ENCODE measurements at places on chromosomes 12 and 14. TPM values are rescaled to one million over a fixed set of nuclear protein-coding genes. Genes with fewer than 3 reads are reported as not detected.

DNA sequence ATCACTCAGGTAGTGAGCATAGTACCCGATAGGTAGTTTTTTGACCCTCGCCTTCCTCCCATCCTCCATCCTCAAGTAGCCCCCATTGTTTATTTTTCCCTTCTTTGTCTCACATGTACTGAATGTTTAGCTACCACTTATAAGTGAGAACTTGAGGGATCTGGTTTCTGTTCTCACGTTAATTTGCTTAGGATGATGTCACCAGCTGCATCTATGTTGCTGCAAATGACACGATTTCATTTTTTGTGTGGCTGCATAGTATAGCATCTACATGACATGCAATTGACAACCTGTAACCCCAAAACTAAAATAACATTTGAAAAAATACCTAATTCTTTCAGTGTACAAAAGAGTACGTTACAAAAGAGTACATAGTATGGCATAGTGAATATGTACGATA is 254.0 kb upstream of the NOVA1 start:
- no peak for DNase-seq
- H3K27ac ChIP-seq: no peak overlapping the region
- H3K4me3 ChIP-seq: no peak overlapping the region
- H3K27me3 ChIP-seq: no peaks in the 10 kb centered on the region
- no peaks in the 10 kb centered on the region for H3K4me1 ChIP-seq
- no peaks in the 10 kb centered on the region for H3K36me3 ChIP-seq

Gene IKZF4
- total RNA-seq: 7.9 TPM

DNA sequence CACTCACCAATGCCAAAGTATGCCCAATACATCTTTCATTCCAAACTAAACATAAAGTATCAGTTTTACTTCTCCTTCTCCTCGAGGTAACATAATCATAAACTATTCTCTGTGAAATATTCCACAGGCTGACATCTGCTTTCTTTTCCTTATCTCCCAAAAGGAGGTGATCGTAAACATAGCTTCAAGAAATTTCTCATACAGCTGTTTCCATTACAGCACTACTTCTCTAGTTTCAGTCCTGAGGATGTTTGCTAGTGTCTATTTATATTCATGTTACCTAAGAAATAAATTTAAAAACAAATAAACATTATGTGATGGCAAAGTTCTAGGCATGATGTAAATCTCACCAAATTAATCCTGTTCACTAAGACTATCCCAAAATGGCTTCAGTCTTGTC is 90.1 kb upstream of the CPSF6 start:
- H3K4me1 ChIP-seq: no peaks in the 10 kb centered on the region
- no peak for DNase-seq
- no peak overlapping the region for H3K4me3 ChIP-seq
- no peak overlapping the region for H3K27ac ChIP-seq
- no peaks in the 10 kb centered on the region for H3K36me3 ChIP-seq

- no peaks in the 10 kb centered on the region for H3K27me3 ChIP-seq
- H3K4me3 ChIP-seq: no peak overlapping the region
- no peak overlapping the region for H3K27ac ChIP-seq
- H3K36me3 ChIP-seq: no peaks in the 10 kb centered on the region
These were observed 93.2 kb downstream of the CHST11 start for GRCh38 chr12:104549815-104550480.

DNA sequence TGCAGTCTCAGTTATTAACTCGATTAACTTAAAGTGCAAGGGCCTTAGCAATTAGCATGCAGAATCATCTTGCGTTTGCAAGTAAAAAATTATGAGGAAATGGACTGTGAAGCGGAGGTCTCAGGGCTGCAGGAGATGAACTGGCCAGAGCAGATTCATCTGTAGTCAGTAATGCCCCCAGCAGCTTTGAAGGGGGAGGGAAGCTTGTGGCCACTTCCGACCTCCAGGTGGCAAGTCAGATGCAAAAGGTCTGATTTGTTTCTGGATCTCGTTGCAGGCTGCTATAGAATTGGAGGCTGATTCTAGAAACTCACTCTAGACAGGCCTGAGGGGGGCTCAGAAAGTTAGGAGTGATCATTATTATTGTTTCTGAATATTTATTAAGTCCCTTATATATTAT is 107.4 kb upstream of the RGS6 start:
- no peak overlapping the region for H3K4me3 ChIP-seq
- DNase-seq: no peak
- H3K27me3 ChIP-seq: no peaks in the 10 kb centered on the region

- H3K27me3 ChIP-seq: no peaks in the 10 kb centered on the region
- H3K4me1 ChIP-seq: no peaks in the 10 kb centered on the region
- no peaks in the 10 kb centered on the region for H3K36me3 ChIP-seq
- H3K27ac ChIP-seq: no peak overlapping the region
- no peak for DNase-seq
These were observed 263.2 kb downstream of the SEC23A start for GRCh38 chr14:38839694-38840365.

Gene PGF
- total RNA-seq: not detected

DNA sequence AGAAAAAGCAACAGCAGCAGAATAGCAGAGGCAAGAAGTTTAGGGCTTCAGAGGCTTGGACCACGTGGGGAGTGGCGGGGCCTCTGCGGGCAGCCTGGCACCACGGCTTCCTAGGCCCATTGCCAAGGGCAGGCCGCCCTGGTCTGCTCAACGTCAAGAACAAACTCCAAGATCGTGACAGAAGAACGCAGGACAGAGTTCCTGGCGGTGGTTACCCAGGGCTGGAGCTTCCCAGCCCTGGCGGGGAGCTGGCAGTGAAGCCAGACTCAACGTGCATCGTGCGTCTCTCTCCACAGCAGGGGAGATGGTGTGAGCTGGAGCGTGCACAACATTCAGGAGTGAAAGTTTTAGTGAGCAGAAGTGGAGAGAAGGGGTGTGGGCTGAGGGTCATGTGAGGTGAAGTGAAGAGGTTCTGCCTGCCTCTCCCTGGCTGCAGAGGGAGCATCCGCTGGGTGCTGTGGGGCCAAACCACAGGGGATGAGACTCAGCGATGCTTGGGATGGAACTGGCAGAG is 13.9 kb upstream of the CACNA2D4 start:
- no peaks in the 10 kb centered on the region for H3K36me3 ChIP-seq
- DNase-seq: no peak
- H3K27ac ChIP-seq: no peak overlapping the region
- H3K4me3 ChIP-seq: no peak overlapping the region
- H3K4me1 ChIP-seq: no peaks in the 10 kb centered on the region

Measured in CD4-positive, alpha-beta memory T cell (primary cell).